ENCODE measurements at places on chromosomes 12 and 14.

- DNase-seq, result no peak
These were observed 57.1 kb downstream of the ANO4 start for GRCh38 chr12:100851637-100852036.

DNA sequence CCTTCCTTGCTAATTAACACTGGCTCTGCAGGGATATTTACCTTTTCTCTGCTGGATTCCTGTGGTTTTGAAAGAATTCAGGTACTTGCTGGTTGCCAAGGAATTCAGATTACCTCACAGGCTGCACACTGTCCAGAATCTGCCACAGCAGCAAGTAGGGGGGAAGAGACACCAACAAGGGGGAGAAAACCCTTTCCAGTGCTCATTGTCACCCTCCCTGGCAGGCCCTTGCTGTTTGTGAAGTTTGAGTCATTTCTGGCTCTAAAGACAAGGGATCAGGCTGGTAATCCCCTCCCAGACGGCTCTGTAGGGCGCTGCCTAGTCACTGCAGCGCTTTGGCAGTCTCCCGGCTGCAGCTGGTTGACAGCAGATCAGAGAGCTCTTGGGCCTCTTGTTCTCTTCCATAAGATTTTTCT is 50.8 kb downstream of the TTLL5 start:
- DNase-seq, result peak; percentile 93

GRCh38 chr12:46487567-46488131 is 115.1 kb upstream of the SLC38A2 start:
- no peak for DNase-seq

DNA sequence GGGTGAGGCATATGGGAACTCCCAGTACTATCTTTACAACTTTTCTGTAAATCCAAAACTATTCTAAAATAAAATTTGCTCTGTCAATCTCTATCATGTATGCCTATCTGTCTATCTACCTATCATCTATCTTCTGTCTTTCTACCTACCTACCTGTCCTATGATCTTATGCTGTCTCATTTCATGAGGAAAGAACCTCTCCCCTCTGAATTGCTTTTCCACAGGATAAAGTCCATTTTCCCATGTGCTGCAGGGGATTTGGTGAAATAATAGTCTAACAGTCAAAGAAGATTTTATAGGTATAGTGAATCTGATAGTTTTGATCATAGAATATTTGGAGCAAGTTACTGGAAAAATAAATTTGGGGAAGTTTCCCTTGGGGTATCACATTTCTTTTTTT is 86.8 kb upstream of the RIC8B start:
- no peak for DNase-seq

DNA sequence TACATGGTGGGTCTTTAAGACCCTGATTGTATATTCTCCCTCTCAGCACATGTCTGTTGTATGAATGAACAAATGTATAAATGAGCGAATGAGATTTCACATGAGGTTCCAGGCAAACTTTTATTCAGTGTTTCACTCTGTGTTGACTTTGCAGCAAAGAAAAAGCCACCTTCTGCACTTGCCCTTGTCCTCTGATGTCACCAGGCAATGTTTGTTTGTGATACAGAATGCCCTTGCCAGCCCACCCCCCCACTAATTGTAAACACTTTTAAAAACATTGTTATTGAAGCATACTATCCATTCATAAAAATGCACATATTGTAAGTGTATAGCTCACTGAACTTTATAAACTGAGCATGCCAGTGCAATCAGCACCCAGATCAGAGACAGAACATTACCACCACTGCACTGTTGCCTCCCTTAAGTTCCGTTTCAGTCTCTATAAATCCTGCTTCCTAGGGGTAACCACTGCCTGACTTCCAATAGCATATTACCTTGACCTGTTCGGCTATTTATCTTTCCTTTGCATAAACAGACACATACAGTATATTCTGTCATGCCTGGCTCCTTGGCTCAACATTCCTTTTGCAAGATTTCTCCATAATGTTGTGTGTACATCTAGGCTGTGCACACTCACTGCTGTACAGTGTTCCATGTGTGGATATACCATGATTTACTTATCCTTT is 11.3 kb upstream of the LTA4H start:
- no peak for DNase-seq

DNA sequence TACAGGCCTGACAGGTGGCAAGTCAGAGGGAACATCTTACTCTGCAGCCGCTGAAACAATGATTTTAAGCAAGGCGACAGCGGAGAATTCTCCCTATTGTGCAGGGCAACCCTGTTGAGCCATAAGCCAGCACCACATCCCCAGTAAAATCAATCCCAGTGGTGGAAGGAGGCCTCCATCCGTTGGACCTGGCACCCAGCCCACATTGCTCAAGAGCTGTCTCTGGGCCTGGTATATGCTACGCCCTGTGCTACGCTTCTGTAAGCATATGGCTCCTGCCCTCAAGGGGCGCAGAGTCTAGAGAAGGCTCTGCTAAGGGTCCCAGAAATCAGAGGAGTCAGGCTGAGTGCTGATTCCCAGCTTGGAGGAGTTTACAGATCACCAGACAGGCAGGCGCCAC is 265.5 kb downstream of the CACNA1C start:
- DNase-seq, result no peak

DNA sequence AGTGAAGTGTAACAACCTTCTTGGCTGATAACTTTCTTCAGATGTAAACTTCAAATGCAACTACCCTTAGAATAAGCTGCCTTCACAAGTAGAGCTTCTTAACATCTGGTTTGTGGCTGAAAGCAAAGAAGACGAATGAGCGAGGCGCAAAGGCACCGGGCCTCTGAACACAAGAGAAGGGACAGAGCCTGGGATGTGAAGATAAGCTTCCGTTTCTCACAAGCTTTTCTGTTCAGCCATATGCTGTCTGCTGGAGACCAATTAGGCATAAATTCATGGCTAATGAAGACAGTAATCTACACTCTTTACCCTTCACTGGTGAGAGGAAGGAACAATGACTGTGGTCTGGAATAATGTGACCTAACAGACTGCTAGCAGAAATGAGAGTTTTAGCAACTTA is 195.2 kb downstream of the ATXN7L3B start:
- no peak for DNase-seq

DNA sequence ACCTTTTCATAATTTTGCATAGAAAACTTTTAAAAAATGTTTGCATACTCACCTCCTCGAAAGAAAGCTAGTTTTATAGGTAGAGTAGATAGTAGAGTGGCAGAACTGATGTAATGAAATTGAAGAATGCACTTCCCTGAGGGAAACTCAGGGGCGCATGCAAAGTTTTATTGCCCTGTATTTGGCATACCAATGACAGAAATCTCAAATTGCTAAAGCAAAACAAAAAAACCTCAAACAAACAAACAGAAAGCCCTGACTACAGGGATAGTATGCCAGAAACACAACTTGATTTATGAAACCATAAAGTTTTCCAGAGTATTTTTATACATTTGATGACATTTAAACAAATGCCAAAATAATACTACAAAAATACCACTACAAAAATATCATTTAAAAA is 1.8 kb downstream of the RASSF9 start:
- no peak for DNase-seq

DNA sequence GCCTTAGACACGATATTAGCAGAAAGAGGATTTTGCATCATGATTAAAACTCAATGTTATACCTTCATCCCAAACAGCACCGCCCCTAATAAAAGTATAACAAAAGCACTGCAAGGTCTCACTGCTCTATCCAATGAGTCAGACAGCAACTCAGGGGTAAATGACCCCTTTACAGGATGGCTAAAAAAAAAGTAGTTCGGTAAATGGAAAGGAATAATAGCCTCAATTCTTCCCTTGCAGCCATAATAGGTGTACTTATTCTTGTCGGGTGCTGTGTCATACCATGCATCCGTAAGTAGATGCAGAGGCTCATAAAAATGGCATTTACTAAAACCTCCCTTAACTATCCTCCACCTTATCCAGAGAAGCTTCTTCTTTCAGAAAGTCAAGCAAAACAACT is 53.9 kb upstream of the AP4S1 start:
- DNase-seq, result no peak

DNA sequence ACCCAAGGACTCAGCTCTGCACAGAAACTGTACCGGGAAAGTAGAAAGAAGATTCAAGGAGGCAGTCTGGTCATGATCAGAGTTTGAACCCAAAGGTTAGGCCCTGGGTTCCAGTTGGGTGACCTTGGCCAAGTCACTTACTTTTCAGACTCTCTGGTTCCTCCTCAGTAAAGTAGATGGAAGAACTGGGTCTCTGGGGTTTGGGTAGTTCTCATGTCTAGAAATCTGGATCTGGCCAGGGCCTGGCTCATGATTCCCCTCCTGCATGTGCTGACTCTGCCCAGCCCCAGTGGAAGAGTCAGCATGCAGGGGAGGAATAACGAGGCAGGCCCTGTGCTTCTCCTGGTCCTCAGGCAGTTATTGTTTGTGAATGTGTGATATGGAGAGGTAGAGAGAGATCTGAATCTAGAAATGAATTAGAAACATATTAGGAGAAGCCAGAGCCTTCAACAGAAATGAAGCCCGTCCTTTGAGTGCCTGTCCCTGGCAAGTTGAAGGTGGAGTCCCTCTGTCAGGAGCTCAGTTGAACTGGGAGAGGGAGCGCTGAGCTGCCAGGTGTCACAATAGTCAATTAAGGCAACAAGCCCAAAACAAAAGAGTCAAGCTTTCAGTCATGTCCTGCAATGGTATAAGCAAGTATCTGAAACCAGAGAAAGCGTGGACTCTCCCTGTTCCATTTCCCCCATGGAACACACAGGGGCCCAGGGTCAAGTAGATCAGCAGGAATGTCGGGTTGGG is 131.3 kb upstream of the HIF1A start:
- no peak for DNase-seq

DNA sequence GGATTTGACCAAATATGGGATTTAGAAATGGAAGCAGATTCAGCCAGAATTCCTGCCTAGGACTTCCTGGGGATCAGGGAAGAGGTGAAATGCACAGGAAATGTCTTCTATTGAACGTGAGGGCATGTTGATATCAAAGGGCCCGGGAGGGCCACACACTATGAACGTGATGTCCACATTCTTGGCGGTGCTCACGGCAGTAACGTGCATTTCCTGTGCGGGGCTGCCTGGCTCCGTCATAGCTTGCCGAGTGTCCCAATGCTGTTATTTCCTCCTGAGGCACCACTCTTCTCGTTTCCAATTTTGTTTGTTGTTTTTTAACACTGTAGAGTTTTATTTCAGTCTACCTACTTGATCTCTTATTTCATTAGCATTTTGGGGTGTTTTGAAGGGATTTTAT is 67.3 kb downstream of the ZNF664 start:
- DNase-seq, result no peak
